ENCODE measurements at places on chromosomes 5 and 9.

GRCh38 chr5:16626696-16627264 lies 10.0 kb upstream of the RETREG1 start:
- DNase-seq = no peak

- DNase-seq = no peak
These were observed 50.6 kb downstream of the DEPDC1B start for GRCh38 chr5:60649288-60649917.

DNA sequence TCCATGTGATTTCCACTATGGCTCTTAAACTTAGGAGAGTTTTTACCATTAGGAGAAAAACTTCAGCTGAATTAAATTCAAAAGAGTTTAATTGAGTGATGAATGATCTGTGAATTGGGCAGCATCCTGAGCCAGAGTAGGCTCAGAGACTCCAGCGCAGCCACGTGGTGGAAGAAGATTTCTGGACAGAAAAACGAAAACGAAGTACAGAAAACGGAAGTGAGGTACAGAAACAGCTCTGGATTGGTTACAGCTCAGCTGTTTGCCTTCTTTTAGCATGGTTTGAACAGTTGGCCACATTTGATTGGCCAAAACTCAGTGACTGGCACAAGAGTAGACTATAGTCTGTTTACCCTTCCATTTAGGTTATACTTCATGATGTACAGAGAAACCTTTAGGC lies 69.2 kb upstream of the PLPP1 start:
- no peak for DNase-seq

DNA sequence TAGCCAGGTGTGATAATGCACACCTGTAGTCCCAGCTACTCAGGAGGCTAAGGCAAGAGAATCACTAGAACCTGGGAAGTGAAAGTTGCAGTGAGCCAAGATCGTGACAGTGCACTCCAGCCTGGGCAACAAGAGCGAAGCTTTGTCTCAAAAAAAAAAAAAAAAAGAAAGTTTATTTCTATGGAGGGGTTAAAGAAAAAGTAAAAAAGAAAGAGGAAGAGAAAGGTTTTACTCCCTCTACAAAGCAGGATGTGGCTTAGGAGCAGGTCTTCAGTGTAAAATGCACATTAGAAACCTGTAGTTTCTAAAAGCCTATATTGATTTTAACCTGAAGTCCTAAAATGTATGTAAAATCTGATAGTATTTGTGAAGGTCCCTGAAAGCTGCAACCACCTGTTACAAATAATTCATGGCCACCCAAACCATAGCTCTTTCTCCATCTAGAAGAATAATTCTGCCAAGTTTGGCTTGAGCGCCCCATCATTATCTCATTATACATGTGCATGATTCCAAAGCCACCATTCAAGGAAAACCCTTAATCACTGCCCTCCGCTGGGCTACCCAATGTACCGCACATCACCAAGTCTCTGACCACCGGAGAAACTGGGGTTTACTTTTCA lies 3.4 kb downstream of the FNBP1 start:
- no peak for DNase-seq

GRCh38 chr5:32003981-32004380 lies 170.1 kb downstream of the GOLPH3 start:
- DNase-seq = no peak

DNA sequence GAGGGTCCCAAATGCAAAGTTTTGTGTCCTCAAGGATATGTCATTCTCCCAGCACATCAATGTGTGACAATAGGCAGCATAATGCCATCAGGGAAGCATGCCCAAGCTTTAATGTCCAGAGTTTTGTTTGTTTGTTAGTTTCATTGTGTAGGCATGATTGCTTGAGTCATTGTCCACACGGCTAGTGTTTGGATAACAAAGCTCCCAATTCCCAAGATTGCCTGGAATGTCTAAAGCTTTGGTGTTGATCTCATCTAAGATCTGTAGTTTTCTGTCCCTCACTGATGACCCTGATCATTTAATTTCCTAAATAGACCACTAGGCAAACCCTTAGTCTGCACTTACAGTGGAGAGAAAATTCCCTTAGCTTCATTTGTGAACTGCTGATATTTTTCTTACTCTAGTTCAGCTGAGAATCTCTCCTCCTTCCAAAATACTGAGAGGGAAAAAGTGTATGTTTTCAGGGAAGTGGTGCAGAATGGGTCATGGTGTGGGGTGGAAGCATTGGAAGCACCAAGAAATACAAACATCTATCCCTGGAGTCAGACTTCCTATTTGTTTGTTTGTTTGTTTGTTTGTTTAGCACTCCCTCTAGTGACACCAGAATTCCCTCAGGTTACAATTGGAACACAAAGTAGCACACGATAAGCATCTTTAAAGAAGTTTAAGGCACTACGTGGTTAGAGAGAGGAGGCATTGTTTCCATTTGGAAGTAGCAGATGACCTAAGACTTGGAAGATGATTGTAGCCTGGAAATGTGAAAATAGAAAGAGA lies 127.1 kb downstream of the PRDM6 start:
- DNase-seq = no peak

DNA sequence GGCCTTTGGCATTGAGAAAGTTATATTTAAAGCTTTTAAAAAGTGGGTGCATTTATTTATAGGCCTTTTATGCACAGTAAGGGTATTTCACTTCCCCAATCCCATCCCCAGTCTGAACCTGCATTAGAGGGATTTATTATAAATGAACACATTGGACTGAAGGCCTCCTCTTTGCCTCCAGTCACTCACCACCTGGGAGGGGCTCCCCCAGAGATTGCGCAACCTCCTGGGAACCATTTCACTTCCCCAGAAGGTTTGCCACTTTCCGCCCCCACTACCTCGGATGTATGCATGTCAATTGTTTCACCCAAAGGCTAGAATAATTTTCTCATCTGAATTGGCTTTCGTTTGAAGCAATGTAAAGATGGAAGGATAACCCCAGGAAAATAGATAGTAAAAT lies 29.8 kb upstream of the VCAN start:
- DNase-seq = no peak

GRCh38 chr9:136930014-136930413 lies 14.5 kb downstream of the FBXW5 start:
- no peak for DNase-seq

- no peak for DNase-seq
These were observed 275.0 kb downstream of the NR2F1-AS1 start for GRCh38 chr5:93305984-93306383.

- DNase-seq = peak; percentile 72
These were observed 43.3 kb upstream of the NCS1 start for GRCh38 chr9:130128733-130129431.

DNA sequence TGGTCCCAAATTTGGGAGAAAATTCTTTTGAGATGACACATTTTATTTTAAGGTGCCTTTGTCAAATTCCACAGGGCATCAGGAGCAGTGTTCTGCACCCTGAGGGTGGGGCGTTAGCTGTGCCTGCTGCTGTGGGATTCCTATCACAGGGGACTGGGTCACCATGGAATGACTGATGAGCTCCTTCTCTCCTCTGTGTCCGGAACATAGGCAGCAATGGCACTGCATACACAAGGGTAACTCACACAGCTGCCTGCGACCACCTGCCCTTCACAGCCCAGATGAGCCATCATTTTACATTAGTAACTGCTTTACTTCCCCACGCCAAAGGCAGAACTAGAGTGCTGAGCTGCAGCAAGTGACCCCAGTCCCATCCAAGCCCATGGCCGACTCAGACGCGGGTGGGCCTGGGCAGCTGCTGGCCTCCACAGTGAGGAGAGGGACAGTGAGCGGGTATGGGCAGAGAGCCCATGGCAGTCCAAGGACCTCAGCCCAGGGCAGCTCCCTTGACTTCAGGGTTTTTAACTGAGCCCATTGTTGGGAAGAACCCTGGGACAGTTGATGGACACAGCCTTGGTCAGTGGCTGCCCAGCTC lies 93.7 kb downstream of the GADD45G start:
- DNase-seq = no peak

DNA sequence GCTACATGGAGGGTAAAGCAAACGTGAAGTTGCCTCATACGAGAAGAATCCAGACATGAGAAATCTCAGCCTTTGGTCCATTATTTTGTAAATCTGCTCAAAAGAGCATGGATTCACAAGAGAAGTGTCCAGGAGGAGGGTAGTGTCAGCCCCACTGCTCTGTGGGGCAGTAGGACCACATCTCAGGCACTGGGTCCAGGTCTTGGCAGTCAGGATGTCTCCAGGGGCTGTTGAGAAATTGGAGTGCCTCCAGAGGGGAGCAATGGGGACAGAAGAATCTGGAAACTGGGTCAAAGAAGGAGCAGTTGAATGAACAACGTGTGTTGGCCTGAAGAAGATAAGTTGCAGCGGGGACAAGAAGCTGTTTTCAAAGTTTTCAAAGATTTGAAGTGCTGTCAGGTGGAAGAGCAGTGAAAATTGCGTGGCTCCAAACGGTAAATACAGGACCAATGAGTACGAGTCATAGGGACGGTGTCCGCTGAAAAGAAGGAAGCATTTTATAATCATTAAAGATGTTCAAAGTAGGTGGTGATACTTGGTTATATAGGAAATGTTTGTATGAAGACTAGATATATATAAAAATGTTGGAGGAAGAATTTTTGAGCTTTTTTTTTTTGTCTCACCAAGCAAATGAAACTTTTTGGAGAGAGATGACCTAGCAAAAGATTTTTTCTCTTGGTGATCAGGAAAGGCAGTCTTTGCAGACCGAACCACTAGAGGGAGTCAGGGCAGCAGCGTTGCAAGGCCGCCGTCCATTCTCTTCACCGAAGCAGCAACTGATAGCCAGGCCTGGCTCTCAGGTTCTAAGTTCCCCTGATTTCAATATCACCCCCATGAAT lies 57.1 kb upstream of the ZBED3 start:
- peak; percentile 52 for DNase-seq

GRCh38 chr9:135075234-135076142 lies 12.0 kb upstream of the OLFM1 start:
- no peak for DNase-seq

- DNase-seq = no peak
These were observed 43.3 kb downstream of the SLC28A3 start for GRCh38 chr9:84297162-84297821.

- DNase-seq = no peak
These were observed 232.4 kb downstream of the ESM1 start for GRCh38 chr5:54753034-54753433.

DNA sequence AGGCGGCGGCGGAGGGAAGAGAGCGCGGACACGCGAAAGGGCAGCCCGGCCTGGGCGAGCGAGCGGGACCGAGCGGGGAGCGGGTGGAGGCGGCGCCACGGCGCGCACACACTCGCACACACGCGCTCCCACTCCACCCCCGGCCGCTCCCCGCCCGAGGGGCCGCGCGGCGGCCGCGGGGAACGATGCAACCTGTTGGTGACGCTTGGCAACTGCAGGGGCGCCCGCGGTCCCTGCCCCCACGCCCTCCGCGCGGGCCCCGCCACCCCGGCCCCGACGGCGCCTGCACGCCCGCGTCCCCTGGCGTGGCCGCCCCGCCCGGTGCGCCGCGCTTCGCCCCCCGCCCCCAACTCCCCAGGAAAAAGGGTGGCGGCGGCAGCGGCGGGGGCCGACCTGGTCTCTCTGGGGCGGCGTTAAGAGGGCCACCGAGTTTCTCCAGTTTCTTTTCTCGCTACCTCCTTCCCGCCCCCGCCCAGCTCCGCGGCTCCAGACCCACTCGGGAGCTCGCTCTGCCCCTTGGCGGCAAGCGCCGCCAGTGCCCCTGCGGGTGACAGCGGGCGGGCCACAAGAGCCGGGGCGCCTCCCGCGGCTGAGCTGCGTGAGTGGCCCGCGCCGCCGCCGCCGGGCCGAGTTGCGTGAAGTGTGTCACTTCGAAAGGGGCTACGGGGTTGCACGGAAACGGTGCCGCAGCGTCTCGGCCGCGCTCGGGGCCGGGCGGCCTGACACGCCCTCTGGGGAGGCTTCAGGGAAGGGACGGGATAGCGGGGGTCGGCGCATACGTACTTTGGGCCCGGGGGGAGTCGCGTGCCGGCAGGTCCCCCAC lies at the start of gene NR3C1:
TSS of gene NR3C1 (minus strand) at position 94 of the 823 bp plus-strand sequence. CDS start 2,847 bp downstream, outside the sequence.
- DNase-seq = peak; percentile 84

DNA sequence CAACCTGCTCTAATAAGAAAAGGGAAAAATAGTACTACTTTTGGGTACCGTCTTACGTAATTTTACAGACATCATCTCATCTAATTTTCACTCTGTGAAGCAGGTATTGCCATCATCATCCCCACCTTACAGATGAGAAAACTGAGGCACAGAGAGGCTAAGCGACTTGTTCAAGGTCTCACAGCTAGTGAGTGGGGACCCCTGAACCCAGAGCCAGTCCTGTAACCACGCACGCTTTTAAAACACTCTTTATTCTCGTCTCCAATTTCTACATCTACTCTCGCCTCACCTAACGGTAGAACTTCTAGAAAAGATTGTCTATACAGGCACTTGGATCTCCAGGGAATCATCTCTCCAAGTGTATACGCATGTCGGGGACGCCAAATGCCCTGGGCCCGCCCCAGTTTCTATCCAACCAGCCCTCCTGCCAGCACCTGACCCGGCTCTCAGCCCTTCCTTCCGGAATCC lies 1.5 kb upstream of the TRAF1 start:
- DNase-seq = peak; percentile 11

- DNase-seq = no peak
These were observed 1032.7 kb downstream of the NR2F1-AS1 start for GRCh38 chr5:92548346-92548745.

- no peak for DNase-seq
These were observed 219.4 kb downstream of the MSX2 start for GRCh38 chr5:174943785-174944184.

DNA sequence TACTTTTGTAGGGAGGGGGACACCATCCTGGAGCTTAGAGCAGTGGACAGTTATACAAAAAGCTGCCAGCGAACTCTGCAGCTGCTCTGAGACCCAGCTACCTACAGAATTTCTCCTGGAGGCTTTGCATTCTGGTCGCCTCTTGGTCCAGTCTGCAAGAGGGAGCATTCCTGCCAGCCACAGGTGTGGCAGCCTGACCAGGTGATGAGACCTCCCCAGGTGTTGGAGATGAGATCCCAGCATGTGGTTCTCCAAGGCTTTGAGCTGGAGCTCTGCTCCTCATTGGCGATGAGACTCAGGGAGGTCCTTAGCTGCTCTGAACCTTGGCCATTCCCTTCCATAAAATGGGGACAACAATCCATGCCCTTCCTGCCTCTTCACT lies 69.3 kb downstream of the RGS3 start:
- no peak for DNase-seq

- no peak for DNase-seq
These were observed 350.8 kb downstream of the DMRT2 start for GRCh38 chr9:1400983-1401382.

DNA sequence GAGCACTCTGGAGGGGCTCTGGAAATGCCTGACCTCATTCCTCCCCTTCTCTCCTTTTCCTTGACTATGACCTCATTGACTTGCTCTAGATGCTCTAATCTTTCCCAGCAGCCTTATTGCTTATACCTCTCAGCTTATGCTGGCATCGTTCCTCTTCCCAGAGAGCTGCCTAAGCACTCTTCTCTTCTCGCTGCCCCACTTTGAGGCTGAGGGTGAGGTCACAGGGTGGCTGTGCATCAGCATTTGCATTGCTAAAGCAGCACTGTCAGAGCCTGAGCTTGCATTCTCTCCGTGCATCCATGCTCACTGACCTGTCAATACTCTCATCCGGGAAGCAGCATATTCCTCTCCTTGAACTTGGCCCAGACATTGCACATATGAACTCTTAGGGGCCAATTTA lies 96.4 kb upstream of the NTRK2 start:
- no peak for DNase-seq
